ENCODE measurements at places on chromosomes 16 and 17.

GRCh38 chr17:56880133-56880532 is 33.7 kb downstream of the TRIM25 start:
- no peak for DNase-seq

DNA sequence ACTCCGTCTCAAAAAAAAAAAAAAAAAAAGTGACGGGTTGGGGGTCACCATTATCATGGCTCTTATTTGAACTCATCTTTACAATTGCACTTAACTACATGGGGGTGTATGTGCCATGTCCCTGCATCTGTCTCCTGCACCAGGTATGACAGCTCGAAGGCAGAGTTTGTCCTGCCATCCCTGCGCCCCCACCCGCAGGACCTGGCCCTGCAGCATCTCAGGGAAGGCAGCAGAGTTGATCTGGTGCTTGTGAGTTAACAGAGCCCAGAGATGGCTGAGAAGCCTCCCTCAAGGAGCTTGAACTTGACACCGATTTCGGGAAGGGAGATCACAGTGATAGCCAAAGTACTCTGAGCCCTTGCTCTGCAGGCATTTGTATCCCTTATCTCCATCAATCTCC is 44.8 kb downstream of the C16orf82 start:
- no peak for DNase-seq

DNA sequence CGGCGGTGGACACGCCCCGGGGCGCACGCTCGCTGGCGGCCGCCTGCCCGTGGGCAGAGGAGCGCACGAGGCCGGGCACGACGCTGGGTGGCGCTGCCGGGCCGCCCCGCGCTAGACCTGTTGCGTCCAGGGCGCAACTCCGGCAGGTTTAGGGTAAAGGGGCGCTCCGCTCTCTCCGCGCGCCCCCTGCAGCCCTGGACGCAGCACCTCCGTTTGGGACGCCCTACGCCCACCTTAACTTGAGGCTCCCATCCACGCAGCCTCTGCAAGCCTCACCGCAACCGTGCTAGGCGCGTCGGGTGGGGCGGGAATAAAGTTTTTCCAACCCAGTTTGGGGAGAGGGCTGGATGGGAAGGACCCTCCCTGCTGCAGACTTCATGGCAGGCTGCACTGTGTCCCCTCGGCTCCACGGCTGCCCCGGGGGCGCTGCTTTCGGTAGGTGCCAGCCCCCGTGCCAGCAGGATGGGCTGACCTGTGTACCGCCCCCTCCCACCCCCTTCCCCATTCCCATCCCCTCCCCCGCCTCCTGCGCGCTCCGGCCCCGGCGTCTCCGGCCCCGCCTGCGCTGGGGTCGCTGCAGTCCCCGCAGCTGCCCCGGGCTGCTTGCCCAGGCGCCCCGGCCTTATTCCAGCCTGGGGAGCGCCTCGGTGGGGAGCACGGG is at the start of gene SYT17:
Gene SYT17 (plus strand): TSS at position 531 of the 661 bp plus-strand sequence. CDS start 407 bp downstream, outside the sequence.
- DNase-seq = peak; percentile 24

- DNase-seq = no peak
Measured at GRCh38 chr17:69540356-69540755, 125.9 kb downstream of the MAP2K6 start.

- DNase-seq = no peak
Measured at GRCh38 chr17:10803830-10804475, at the start of gene TMEM238L. Gene TMEM238L (minus strand): TSS chr17:10804099. CDS start chr17:10803963, 136 bp downstream.

GRCh38 chr17:47741793-47742145 is 8.7 kb downstream of the TBX21 start:
- DNase-seq = no peak

DNA sequence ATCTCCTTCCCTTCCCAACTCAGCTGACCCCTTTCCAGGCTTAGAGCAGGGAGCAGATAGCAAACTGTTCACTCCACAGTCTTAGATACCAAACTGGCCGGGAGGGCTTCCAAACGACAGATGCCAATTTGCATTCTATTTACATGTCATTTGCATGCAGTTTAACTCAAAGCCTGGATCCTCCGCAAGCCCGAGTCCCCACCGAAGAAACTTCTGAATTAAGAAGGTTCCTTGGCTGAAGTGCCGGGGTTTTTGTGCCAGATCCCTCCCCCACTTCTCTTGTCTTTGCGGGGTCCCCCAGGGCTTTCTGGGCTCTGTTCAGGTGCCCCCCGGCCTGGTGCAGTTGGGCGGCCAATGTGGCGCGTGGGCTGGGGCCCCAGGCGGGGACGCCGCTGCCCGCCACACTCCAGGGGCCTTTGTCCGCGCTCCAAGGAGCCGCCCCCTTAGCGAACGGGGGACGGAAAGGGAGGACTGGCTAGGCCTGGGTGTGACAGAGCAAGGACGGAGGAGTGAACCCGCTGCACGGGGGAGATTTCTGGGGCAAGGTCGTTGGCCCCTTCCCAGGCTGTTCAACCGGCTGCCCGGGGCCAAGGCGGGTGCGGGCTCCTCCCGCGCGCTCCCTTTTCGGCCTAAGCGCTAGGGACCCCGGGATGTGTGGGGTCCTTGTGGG is 1.2 kb downstream of the GPRC5B start:
- DNase-seq = no peak

DNA sequence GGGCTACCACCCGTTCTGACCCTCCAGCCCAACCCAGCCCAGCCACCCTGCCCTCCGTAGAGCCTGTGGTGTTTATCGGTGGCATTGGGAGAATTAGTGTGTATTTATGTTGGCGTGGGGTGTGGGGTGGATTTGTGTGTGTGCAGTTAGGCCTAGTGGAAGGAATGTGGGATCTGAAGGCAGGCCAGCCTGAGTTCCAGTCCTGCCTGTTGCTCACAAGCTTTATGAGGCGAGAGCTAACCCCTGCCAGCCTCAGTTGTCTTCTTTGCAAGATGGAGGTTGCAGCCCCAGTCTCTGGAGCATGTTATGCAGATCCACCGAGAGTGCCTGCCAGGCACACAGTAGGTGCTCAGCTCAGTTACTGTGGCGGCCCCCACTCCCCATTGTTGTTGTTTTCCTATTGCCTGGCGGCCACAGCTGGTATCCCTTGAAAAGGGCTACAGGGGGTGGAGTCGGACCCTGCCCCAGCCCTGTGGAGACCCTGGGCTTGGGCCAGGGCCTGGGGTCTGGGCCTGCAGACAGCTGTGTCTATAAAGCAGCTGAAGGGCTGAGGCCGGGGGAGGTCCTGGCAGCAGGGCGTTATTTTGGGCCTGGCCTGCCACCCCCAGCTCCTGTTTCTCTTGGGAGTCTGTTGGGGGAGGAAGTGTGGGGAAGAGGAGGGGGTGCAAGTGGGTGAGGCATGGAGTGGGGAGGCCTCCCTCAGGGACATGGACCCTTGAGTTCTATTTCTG is 5.1 kb downstream of the ERBB2 start:
- no peak for DNase-seq

DNA sequence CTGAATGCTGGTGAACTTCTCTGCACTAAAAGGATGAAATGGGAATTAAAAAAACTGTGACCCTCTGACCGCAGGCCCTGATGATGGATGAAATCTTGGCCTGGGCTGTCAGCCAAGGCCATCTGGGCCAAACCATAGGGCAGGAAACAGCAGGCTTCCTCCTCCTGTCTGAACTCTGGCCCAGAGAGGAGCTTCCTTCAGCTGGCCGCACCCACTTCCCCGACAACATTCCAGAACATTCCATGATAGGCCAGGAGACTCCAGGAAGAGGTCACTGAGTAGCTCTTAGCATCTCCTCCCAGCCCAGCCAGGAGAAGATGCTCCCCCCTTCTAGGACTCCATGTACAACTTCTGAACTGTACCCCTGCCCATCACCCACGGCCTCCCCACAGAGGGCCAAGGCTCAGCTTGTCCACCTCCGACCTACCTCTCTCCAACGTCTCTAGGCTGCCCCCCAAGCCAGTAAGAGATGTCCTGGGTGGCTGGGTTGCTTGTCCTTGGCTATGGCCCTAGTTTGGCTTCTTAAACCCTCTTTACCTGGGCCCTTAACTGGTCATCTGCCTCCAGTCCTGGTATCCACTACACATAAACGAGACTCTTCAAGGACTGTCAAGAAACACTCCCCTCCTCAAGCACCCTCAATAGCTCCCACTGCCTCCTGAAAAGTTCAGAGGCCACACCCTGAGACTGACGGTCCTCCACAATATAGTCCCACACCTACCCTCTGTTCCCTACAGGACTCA is 1.7 kb downstream of the RPH3AL start:
- peak; percentile 34 for DNase-seq

GRCh38 chr17:5705081-5705875 is 121.0 kb upstream of the NLRP1 start:
- no peak for DNase-seq

- no peak for DNase-seq
Measured at GRCh38 chr16:23016368-23016767, 132.9 kb downstream of the USP31 start.

DNA sequence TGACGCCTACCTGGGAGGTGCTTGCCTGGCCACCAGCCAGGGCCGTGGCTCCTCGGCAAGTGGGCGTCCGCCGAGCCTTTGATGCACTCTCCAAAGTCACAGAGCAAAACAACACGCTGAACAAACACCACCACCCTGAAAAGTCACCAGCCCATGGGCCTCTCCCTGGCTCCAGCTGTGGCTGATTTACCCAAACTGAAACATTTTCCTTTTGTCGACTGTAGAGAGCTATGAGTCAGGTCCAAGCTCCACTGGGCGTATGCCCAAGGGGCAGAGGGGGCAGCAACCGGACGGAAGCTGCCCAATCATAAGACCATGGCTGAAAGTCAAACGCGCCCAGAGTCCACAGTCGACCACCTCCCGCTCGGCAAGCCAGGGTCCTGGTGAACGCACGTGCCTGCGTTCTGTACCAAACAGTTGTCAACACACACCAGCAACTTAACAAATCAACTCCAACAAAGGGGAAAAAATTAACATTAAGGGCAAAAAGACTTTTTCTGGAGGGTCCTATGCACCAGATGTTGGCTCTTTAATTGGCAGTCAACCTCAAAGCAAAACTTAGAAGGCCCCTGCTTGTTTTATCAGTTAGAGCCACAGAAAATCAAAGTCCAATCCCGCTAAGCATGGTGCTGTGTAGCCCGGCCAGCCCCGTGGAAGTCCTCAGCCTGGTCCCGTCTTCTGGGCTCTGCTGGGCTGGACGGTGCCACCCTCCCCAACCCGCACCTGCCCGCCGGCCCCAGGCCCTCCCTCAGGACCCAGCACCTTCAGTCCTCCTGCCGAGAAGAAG is 47.3 kb downstream of the TBC1D16 start:
- peak; percentile 73 for DNase-seq

DNA sequence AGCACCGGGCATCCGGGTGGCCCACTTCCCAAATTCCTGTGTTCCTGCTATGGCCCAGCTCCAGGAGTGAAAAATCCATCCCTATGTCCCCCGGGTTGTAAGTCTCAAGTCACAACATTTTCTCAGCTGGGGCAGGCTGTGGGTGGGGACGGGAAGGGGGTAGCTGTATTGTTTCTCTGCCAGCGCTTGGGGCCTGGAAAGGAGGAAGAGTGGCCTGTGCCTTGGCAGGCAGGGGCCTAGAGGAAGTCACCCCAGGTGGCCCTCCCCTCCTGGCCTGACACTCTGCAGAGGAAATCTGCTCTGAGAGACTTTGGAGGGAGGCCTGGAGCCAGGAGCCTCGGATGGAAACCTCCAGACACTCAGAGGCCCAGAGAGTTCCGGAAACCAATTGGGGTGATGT is 10.6 kb upstream of the SCN4A start:
- no peak for DNase-seq

- no peak for DNase-seq
Measured at GRCh38 chr16:81350306-81350615, 35.5 kb downstream of the GAN start.

DNA sequence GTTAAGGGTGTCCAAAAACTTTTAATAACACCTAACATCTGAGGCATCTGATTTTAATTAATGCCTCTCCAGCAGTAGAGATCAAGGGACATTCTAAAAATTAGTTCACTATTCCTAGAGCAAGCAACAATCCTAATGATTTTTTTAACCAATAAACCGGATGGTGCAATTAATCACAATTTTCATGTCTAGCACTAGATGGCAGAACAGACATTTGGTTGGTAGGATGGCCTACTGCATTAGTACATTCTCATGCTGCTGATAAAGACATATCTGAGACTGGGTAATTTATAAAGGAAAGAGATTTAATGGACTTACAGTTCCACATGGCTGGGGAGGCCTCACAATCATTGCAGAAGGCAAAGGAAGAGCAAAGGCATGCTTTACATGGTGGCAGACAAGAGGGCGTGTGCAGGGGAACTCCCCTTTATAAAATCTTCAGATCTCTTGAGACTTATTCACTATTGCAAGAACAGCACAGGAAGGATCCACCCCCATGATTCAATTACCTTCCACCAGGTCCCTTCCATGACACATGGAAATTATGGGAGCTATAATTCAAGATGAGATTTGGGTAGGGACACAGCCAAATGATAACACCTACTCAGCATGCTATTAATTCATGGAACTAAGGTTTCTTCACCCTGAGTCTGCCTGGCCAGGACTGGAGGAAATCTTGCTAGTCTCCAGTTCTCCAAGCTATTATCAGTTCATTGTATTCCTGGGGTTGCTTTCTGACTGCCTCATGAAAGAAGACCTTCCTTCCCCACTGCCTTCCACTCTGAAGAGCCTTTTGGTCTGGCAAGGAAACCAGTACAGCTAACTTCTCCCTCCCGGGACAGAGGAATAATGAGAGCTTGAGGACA is 24.8 kb downstream of the HS3ST3A1 start:
- DNase-seq = no peak

GRCh38 chr16:27805828-27806351 is 255.9 kb downstream of the KATNIP start:
- DNase-seq = no peak

GRCh38 chr17:5772720-5773119 is 188.4 kb upstream of the NLRP1 start:
- DNase-seq = no peak

GRCh38 chr16:4839942-4840341 is 7.1 kb downstream of the GLYR1 start:
- DNase-seq = no peak

DNA sequence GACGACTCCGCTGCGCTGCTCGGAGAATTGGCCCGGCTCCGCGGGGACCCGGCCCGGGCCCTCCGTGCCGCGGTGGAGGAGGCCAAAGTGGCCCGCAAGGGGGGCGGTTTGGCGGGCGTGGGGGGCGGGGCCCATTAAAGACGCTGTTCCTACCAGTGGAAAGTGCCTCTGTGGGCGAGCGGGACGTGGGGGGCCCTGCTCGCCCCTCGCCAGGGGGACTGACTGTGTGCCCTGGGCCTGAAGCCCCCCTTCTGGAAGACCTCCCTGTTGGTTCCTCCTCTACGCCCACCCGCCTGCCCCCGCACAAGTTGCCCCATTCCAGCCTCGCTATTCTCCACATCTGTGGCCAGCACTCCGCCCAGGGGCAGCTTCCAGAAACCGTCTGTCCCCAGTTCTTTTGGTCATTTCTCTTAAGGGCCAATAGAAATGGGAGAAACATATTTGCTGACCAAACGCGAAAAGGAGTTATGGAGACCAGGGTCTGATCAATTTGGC is 1.9 kb upstream of the FGF11 start:
- DNase-seq = no peak

- no peak for DNase-seq
Measured at GRCh38 chr16:84055366-84055765, 12.8 kb upstream of the SLC38A8 start.

GRCh38 chr17:17886726-17887125 is 49.9 kb upstream of the SREBF1 start:
- DNase-seq = no peak

Measured in stromal cell of bone marrow (primary cell).